CD4-positive, alpha-beta T cell treated with Interleukin-4 for 4 hours (primary cell): ENCODE measurements at places on chromosomes 4 and X.

DNA sequence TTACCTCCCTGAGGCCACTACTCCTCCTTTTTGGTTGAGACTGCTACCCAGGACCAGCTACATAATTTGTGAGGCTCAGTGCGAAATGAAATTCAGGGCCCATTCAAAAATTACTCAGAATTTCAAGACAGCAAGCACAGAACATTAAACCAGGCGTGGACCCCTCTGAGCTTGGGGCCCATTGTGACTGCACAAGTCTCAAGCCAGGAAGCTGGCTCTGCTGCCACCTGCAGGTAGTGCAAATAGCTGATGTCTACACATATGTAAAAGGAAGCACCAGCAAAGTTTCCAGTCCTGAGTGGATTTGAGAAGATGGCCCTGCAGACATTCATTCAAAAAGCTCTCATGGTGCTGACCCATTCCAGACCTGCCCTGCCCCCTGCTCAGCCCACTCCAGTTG is 213.4 kb upstream of the LNX1 start:
- DNase-seq: peak; percentile 4

- DNase-seq: no peak
Observed at GRCh38 chrX:136783159-136783558, 2.4 kb upstream of the ARHGEF6 start.

DNA sequence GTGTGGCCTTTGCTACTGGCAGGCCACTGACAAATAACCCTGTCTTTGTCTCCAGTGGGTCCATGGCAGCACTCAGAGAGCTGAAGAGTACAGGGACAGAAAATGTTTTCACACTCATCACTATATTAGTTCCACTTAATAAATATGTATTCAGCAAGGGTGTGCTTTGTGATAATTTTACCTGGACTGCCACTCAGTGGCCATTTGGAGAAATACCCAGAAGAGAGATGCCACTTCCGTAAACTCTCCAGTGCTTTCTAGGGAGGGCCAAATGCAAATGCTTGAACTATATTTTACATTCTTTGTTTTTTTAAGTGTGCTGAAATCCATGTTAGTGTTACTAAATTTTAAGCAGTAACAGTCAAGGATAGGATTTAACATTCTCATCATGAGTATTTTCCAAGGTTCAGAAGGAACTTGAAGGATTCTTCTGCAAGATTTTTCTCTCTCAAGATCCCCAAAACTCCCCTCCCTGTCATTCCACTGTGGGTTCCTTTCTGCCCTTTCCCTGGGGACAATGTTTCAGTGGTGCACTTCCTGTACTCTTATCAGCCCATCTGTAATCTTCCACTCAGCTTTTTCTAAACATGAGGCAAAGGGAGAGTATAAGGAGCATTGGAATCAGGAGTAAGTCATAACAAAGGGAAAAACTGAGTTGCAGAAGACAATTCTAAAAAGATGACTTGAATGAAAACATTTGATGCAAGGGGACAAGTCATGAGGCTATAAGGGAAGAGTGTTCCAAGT is 46.0 kb downstream of the TFDP3 start:
- DNase-seq: no peak

GRCh38 chr4:110510955-110511544 is 35.1 kb downstream of the ENPEP start:
- peak; percentile 68 for DNase-seq

DNA sequence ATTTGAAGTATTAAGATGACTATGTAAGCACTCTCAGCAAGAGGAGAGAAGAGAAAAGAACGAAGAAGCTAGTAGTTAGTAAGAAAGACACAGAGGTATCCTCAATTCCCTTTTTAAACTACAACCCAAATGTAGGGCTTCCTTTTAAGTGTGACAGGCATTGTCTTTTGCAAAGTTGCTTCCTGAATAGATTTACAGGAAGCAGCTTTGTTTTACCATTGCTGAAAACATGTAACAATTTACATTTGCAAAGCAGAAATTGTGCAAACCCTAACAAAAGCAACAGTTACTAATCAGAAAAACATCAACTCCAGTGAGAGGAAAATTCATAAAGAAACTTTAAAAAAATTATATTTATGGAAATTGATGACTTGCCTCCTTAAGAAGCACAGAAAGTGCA is 96.4 kb downstream of the FAM13A start:
- no peak for DNase-seq

DNA sequence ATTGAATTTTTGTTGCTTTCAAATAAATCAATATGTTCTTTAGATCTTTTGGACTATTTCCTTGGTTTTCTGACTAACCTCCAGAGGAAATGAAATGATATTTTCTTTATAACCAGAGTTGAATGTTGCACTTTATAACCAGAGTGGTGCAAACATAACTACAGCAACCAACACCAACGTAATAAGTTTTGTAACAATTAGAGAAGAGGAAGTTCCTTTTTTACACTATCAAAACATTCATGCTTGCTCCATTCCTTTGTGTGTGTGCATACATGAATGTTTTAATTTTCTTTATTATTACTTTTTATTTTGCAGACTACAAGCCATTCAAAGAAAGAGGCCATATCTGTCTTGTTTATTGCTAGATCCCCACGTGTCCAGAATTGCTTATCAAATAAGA is 193.0 kb upstream of the PPP3CA start:
- no peak for DNase-seq

- DNase-seq: no peak
Observed at GRCh38 chr4:142373610-142374009, 472.5 kb downstream of the INPP4B start.

DNA sequence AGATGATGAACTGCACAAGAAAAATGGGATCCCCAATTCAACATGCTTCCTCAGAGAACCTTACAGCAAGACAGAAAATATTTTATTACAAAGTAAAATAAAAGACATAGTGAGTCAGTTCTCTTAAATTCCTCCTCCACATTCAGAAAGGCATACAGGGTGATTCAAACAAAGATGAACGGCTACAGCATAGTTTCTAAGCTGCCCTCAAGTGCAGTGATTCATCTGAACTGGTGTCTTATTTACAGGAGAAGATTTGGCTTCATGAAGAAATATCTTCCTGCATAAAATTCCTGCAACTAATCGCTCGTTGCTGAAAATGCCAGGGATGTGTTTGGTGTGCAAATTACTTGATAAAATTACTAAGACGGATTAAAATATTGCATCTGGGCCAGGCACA is 103.6 kb downstream of the PRKX start:
- no peak for DNase-seq

DNA sequence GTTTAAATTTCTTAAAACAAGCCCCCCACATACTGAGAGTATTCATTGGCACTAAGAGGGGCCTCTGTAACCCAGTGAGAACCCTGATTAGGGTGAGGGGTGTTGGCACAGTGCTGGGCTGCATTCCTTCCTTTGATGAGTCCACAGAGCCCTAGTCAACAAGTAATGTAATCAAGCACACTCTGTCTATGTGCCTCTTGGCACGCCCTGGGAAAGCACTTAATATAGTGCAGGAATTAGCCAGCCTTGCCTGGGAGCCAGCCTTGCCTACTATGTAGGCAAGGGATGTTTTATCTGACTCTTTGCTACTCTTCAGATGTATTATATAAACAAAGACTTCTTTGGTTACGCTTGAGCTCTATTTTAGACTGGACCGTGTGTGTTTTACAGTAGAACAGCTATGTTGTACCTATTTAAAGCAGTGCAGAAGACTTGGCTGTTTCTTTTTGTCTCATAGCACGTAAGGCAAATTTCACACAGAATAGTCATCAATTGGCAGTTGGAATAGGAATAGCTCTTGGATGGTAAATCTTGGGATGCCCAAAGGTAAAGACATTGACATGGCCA is 64.3 kb downstream of the FRAS1 start:
- DNase-seq: no peak

GRCh38 chr4:8171984-8172924 is 13.6 kb upstream of the ABLIM2 start:
- no peak for DNase-seq

DNA sequence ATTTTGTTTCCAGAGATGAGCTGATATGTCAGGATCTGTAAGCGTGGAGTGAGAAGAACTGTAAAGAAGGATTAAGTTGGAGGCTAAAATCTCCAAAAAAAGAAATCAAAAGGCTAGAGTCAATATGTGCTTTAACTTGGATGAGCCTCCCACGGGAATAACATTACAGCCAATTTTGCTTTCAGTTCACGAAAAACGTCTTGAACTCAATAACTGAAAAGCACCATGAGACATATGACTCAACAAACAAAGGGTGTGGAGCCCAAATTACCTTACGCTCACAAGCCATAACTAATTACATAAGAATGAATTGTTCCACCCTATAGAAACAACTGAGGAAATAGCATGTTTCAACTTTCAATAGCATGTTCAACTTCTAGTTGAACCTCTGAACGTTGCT is 22.3 kb downstream of the TMPRSS11D start:
- no peak for DNase-seq

DNA sequence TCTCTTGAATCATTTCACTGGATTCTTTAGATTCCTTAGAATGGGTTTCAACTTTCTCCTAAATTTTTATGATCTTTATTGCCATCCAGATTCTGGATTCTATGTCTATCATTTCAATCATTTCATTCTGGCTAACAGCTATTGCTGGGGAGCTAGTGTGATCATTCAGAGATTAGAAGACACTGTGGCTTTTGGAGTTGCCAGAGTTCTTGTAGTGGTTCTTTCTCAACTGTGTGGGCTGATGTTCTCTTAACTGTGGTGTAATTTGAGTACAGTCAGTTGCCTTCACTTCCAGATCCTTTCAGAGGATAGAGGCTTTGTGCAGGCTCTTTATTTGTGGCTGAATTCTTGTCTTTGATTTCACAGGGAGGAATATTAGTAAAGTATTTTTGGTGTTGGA is 12.1 kb upstream of the CSN2 start:
- no peak for DNase-seq

GRCh38 chrX:40373641-40374040 is 207.1 kb upstream of the ATP6AP2 start:
- no peak for DNase-seq

DNA sequence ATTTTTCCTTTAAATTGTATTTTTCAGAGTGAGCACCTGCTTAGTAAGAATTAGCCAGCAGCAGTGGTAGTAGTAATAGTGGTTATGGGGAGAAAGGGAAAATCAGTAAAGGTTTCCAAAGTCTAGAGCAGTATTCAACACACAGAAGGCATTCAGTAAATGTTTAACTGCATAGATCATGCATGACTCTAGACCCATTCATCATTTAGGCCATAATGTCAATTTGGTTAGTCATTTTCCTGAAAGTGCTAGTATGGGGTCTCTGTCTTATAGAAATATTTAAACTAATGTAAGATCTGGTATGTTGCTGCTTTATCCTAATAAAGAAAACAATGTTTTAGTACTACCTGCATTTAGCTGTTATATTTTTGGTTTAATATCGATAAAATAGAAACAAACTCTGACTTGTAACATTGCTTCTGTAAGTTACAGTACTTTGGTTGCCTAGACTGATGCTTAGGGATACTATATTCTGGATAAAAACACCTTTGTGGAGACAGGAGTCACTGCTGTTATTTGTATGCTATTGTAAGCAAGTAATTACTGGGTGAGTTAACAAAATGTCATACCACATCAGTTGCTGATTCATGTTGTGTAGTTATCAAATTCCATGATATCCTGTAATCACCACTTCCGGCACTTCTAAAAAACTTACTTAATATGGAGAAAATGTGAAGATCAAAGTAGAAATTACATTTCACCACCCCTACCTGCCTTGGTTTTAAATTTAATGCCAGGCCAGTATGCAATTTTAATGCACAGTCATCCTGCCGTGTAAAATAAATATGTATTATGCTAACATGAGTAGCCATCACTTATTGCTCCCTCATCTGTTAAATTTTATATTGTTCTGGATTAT is 115.8 kb upstream of the BMPR1B start:
- no peak for DNase-seq

- no peak for DNase-seq
Observed at GRCh38 chrX:134010690-134011089, 25.3 kb upstream of the GPC3 start.

DNA sequence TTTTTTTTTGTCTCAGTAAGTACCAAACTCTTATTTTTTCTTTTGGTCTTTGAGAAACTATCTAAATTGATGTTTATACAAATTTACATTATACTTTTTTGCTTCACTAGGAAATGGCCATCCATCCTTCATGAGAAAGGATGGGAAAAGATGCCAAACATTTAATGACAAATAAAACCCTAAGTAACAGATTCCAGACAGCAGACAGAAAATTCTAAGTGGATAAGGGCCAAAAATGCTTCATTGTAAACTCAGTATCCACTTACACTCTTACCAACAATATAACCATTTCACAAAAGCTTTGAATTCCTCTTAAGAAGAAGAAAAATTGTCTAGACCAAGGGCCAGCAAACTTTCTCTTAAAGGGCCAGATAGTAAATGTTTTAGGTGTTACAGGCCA is 3.5 kb downstream of the GUCY1B1 start:
- no peak for DNase-seq

GRCh38 chr4:184460499-184461285 is 13.7 kb downstream of the IRF2 start:
- no peak for DNase-seq

GRCh38 chr4:66252291-66252690 is 582.0 kb upstream of the EPHA5 start:
- no peak for DNase-seq

GRCh38 chr4:81031796-81032551 is 1.5 kb downstream of the BMP3 start:
- no peak for DNase-seq

GRCh38 chr4:111283066-111283677 is 660.3 kb upstream of the PITX2 start:
- peak; percentile 6 for DNase-seq

- DNase-seq: no peak
Observed at GRCh38 chrX:29447867-29448266, 767.5 kb upstream of the MAGEB2 start.

DNA sequence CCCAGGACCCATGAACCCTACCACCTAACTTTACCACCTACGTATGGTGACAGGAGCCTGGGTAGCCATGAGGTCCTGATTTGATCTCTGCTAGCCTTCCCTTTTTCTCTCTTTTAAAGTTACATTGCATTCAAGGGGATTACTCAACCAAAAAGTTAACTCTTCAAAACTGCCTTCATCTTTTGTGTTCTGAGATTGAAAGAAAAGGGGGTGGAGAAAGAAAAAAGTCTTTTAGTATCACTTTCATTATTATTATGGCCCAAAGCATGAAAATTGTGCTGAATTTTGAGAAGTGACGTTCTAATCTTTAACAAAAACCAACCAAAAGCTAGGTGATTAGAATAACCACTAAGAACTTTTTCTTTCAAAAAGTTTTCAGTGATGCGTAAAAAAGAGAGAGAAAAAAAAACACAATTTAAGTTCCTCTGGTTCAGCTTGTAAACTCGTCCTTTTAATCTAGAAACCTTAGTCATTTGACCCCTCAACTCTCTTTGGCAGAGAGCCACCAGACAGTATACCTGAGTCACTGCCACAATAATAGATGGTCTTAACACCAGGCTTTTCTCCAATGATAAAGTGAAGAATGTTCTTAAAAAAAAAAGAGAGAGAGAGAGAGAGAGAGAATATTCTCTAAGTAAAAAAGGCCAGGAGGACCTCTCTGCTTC is 347.4 kb upstream of the FGF13 start:
- DNase-seq: no peak

- DNase-seq: no peak
Observed at GRCh38 chr4:102589743-102590142, 88.6 kb downstream of the NFKB1 start.

GRCh38 chr4:125979950-125980349 is 665.2 kb downstream of the FAT4 start:
- DNase-seq: no peak

- DNase-seq: no peak
Observed at GRCh38 chr4:59994118-59994517, 1206.0 kb upstream of the ADGRL3 start.

- DNase-seq: no peak
Observed at GRCh38 chrX:130080791-130081367, 29.4 kb downstream of the ELF4 start.
